ENCODE measurements at places on chromosomes 6 and 20.

DNA sequence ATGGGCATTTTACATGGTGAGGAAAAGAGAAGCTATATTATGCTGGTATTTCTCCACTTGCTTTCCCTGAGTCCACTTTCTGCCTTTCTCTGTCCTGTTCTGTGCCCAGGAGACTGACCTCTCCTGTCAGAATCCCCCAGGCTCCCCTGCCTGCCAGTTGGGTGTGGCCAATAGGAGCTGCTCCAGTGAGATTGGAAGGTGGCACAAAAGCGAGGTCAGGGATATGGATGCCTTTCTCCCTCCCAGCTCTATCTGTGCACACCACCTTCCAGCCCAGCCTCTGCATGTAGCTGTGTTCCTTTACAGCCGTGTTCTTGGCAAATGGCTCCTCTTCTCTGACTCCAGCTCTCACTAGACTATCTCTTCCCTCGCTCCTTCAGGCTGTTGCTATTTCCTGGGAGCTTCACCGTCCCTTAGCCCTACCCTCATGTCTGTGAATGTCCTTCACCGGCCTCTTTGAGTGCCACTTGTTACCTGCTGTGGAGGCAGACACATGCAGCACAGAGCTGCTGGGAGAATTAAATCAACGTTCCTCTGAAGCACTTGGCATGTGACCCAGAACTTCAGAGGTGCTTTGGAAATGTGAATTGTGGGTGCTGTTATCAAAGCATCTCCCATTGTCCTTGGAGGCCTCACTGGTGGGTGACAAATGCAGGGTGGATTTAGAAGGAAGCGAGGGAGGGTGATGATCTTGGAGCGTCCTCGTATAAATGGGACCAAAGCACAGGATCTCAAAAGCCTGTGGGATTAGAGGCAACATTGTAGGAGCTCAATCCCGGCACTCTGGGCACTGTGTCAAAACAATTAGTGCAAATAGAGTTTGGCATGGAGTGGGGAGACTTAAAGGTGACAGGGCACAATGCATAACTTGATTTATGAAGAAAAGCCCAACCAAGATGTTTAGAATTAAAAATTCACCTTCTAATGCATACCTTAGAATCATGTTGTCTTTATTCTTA, 28.9 kb upstream of the RALGAPA2 start:
- no peak for DNase-seq

- no peak for DNase-seq
These were observed 138.4 kb downstream of the ELOVL4 start for GRCh38 chr6:79808921-79809320.

DNA sequence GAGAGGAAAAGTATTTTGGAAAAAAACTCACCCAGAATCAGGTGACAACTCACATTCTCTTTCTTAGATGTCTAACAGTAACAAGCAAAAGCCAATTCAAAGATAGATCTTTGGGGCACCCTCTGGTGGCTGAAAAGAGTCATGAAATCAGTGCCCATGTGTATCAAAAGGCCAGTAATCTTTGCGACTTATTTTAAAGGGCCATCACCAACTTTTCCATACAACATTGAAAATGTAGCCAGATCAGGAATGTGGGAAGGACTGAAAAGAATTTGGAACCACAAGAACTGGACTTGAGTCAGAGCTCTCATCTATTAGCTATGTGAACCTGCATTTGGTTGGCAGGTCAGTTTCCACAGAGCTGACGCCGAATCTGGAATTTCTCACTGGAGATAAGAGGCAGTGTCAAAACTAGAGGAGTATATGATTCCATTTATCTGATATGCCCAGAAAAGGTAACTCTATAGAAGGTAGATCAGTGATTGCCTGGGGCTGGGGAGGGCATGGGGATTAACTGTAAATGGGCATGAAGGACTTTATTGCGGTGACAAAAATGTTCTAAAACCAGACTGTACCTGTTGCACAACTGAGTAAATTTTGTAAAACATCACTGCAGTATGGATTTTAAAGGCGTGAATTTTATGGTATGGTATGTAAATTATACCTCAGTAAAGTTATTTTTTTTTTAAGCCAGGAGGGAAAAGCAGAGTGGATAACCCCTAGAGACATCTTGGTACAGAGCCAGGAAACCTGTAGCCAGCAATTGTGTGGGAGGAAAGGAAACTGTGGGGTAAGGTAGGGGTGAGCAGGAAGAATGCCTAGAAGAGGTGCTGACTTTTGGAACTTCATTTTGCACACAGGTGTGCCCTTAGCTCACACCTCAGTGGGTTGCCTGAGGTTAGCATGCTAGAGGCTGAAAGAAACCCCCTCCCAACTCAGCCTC, 117.1 kb upstream of the ASF1A start:
- DNase-seq = peak; percentile 62

DNA sequence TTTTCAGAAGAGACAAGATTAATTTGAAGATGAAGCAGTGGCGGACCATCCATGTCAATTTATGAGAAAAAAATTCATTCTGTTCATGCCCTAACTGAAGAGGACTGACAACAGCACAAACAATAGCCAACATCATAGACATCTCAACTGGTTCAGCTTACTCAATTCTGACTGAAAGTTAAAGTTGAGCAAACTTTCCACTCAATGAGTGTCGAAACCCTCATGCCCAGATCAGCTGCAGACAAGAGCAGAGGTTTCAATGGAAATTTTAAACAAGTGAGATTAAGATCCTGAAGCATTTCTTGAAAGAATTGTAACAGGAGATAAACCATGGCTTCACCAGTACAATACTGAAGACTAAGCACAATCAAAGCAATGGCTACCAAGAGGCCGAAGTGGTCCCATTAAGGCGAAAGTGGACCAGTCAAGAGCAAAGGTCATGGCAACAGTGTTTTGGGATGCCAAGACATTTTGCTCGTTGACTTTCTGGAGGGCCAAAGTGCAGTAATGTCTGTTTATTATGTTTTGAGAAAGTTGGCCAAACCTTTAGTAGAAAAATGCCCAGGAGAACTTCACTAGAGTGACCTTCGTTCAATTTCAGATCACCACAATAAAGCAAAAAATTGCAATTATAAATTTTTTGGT, 6.1 kb upstream of the SFT2D1 start:
- no peak for DNase-seq

DNA sequence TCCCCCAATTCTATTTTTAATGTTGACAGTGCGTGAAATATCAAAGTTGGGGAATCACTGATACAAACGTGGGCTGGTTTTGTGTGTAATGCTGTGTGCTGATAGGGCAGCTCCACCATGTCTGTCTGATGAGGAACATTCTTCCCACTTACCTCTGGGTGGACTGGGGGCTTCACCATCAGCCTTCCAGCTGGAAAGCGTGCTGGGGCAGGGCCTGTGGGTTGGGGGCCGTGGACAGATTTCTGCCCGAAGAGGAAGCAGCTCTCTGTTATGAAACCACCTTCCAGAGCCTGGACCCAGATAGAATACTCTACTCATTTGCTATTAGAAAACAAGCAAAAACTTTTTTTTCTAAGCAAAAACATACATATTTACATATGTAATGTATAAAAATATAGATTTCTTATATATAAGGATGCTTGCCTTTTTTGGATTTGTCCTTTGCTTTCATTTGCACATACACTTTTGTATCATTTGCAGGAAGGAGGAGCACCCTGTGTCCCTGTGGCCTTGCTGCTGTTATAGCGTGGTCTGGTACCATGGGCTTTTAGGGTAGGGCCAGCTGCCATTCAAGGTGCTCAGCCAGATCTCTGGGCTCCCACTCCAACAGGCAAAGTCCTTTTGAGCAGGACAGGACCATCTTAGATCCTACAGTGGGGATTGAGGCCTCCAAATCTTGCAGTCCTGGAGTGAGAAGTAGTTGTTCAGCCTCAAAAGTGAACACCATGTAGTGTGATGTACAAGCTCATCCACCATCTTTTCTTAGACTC, 48.1 kb downstream of the DUSP22 start:
- DNase-seq = no peak

GRCh38 chr6:108203189-108204112, 37.6 kb downstream of the NR2E1 start:
- peak; percentile 13 for DNase-seq

GRCh38 chr6:83808926-83809325, 44.2 kb upstream of the RIPPLY2 start:
- peak; percentile 40 for DNase-seq

DNA sequence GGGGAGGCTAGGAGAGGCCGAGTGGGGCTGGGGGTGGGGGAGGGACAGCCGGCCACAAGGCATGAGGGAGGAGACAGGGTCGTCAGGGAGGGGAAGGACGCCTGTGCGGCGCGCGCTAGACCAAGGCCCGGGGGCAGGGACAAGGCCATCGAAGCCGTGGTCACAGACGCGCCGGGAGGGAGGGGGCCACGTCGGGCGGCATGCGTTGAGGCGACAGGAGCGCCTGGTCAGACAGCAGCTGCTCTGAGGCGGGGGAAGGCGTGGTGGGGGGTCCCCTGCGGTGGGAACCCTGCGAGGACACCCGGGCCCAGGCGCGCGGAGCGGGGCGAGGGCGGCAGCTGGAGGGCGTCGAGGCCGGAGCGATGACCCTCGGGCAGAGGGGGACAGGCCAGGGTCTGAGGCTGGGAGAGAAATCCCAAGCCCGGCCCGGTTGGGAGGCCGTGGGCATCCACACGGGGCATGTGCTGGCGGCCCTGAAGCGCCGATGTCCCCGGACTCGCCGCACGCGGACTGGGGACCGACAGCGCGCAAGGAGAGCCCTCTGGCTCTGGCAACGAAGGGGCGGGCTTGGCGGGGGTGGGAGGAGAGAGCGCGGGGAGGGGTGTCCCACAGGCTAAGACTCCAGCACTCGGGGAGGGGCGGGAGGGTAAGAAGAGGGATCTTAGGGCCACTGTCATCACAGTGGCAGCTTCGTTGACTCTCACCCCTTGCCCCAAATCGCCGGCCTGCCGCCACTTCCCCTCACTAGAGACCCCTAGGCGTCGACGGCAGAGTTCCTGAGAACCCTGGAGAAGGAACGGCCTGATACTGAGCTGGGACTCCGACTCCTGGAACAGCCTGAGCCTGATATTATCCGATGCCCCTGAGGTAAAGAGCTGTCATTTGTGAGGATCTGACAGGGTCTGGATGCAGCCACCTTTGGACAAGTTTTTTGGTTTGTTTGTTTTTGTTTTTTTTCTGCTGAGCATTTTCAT, 5.0 kb downstream of the TMEM239 start:
- no peak for DNase-seq

- no peak for DNase-seq
These were observed 791 bp upstream of the STX11 start for GRCh38 chr6:144149558-144149893.

DNA sequence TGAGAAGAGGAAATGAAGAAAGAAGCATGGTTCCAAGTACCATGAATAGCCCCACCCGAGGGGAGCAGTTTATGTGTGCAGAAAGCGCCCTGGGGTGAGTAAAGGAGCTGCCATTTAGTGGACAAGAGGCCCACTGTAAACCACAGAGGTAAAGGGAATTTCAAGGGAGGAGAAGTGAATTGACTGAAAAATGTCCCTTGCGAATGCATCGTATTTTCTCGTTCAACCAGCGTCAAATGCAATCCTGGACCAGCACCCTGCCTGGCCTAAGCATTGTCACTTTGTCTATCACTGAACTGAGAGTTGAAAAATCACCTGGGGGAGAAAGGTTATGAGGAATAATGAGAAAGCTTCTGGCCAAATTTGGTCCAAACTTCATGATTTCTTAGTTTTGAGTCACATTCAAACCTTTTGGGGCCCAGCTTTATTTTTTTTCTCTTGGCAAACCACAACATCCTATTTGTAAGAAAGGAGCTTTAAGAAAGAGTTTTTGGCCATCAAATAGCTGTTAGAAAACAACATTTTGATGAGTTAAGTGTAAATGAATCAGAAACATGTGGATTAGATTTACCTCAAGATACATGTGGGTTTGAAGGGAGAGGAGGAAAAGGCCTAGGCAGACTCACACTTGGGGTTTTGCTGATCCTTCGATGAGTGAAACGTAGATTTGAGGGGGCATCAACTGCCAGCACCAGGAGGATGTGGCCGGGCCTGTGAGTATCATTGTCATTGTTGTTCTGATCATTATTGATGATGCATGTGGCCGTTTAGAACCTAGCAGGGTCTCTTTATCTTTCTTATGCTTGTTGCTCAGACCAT, 214.0 kb downstream of the CLIC5 start:
- DNase-seq = no peak

GRCh38 chr6:5295623-5296022, 34.3 kb downstream of the FARS2 start:
- no peak for DNase-seq

DNA sequence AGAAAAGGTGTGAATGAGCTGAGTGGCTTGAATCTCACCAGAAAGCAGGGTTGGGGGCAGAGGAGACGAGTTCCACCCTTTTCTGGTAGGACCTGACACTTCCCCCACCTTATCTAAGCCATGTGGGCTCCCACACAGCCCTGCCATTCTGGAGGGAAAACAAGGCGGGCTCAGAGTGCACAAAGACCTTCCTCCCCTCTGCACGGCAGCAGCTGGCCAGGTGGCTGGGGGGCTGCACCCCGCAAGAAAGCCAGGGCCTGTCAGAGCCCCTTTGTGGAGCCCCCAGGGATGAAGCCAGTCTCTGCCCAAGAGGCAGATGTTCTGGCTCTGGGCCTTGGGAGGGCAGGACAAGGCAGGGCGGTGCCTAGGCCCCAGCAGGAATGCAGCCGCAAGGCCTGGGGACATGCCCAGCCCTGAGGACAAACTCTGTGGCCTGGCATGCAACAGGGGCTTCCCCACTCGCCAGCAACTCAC, 48.4 kb upstream of the DSN1 start:
- DNase-seq = no peak

GRCh38 chr20:36929290-36929689, 22.2 kb downstream of the SAMHD1 start:
- no peak for DNase-seq

GRCh38 chr6:21404577-21404976, 189.0 kb upstream of the SOX4 start:
- no peak for DNase-seq

- no peak for DNase-seq
These were observed 47.1 kb downstream of the AKIRIN2 start for GRCh38 chr6:87654875-87655454.

- no peak for DNase-seq
These were observed 1.2 kb downstream of the POU5F1 start for GRCh38 chr6:31169123-31169857.

- no peak for DNase-seq
These were observed 467.4 kb upstream of the CITED2 start for GRCh38 chr6:139841794-139842215.

GRCh38 chr20:26208296-26209091, 511.8 kb upstream of the ZNF337 start:
- DNase-seq = no peak
